ENCODE measurements at places on chromosomes 4 and X.

GRCh38 chrX:68490644-68491043 lies 8.2 kb upstream of the YIPF6 start:
- no peak for DNase-seq

DNA sequence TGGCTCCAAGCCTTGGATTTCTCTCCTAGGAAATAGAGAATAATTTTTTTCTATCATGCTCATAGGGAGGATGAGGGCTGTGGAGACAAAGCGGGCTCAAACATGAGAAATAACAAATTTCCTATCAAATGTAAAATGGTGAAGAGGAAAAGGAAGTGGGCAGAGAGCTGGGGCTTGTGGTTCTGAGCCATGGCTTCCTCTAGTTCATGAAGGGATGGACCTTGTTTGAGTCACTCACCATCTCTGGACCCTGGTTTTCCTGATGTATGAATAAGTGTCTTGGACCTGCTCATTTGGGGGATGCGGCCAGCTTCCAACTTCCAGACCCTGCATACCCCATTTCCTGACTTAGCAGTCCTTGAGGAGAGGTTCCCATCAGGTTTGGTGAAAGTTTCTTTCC lies 63.0 kb downstream of the MSX1 start:
- DNase-seq = no peak

DNA sequence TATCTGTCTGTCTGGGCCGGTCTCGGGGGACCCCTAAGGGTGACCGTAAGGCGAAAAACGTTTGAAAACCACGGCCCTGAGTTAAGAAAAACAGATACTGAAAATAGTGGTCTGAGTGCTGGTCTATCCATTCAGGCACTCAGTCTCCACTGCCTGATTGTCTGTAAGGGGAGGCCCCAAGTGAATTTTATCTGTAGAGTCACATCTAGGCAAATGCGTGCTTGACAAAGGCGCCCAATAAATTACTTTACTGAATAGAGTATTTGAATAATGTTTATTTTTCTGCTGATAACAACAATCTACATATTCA lies 465 bp downstream of the HNRNPH2 start:
- no peak for DNase-seq

DNA sequence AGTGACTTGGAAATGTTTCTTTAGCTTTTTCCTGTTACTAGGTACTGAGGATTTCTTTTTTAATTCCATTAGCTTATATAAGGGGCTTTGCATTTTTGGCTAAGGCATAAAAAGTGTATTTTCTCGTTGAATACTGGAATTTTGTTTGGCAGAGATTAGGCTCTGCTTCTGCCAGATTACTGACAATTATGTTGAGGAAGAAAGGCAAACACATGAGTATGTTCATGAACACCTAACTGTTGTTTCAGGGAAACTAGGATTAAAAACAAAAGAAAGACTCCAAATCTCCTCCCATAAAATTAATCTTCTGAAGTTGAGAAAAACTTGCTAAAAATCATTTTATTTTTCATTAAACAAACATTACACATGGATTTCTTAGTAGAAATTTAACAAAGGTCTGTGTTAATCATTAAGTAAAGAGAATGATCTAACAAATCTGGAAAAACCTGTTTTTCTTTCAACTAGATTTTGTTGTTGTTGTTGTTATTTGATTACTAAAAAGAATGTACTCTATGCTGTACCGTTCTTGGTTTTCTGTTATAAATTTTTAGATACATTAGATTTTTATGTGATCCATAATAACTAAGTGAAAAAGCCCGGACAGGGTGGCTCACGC lies 43.3 kb upstream of the STAG2 start:
- no peak for DNase-seq

GRCh38 chr4:92184566-92184965 lies 119.2 kb upstream of the GRID2 start:
- DNase-seq = no peak

All from activated CD4-positive, alpha-beta T cell treated with anti-CD3 and anti-CD28 coated beads, Interleukin-10, Interleukin-2, amounts not matched to agents 100 ng/mL and 50 ng/mL, durations not matched to agents 16 hours and 8 hours (primary cell).